ENCODE measurements at places on chromosomes 1 and 21. TPM values are rescaled to one million over a fixed set of nuclear protein-coding genes. Genes with fewer than 3 reads are reported as not detected.

The AQP10 gene
- 0.27 TPM for total RNA-seq

The CD101 gene
- 0.45 TPM for total RNA-seq

The CNR2 gene
- not detected for total RNA-seq

The NPHS2 gene
- not detected for total RNA-seq

The ICOSLG gene
- 4.4 TPM for total RNA-seq

The PDZK1IP1 gene
- not detected for total RNA-seq

The TRPM2 gene
- total RNA-seq, result 1.5 TPM

The MX2 gene
- 7.1 TPM for total RNA-seq

The SEMA4A gene
- 0.69 TPM for total RNA-seq

The LAX1 gene
- total RNA-seq, result 0.37 TPM

The FCRL6 gene
- 0.82 TPM for total RNA-seq

The SUSD4 gene
- total RNA-seq, result 8.2 TPM

The FMO5 gene
- total RNA-seq, result 3.3 TPM

The ATP5PO gene
- total RNA-seq, result 850 TPM

The IL20 gene
- not detected for total RNA-seq

The HEYL gene
- total RNA-seq, result 15.0 TPM

The LHX8 gene
- total RNA-seq, result not detected

The ETV3L gene
- not detected for total RNA-seq

The PLPPR5 gene
- total RNA-seq, result not detected

The RPE65 gene
- not detected for total RNA-seq

The SH2D1B gene
- total RNA-seq, result 0.40 TPM

The SPRR1B gene
- total RNA-seq, result not detected

The IFI44L gene
- total RNA-seq, result 6.5 TPM

The MYOG gene
- not detected for total RNA-seq

The OPRD1 gene
- not detected for total RNA-seq

The KRTAP7-1 gene
- total RNA-seq, result not detected

The TNFSF4 gene
- 0.40 TPM for total RNA-seq

The CENPS gene
- total RNA-seq, result 5.5 TPM

The KRTAP11-1 gene
- total RNA-seq, result not detected

The SLC25A34 gene
- total RNA-seq, result 52.8 TPM

The CZIB gene
- total RNA-seq, result 56.4 TPM

The LPAR3 gene
- 20.4 TPM for total RNA-seq

The PLXNA2 gene
- 12.1 TPM for total RNA-seq

The BRINP3 gene
- total RNA-seq, result 0.10 TPM
